ENCODE measurements at places on chromosomes 1 and 21.

GRCh38 chr21:46318464-46318845, 5.2 kb downstream of the C21orf58 start:
- no peak for DNase-seq

- no peak for DNase-seq
These were observed 352.0 kb downstream of the RRAGC start for GRCh38 chr1:38507563-38507962.

DNA sequence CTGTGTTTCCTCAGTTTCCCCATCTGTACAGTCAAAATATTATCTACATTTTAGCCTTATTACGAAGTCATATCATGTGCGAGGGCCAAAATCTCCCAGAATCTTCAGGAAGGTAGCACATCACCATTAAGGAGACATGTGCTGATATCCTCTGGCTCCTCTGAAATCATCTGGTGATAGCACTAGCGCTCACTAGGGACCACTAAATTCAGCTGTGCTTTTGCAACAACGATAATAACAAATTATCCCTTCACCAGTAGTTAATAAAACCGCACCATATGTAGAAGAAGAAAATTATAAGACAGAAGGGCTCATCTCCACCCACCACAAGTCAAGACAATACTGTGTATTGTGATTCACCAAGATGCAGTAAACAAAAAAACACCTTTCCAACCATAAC, 53.3 kb downstream of the TIAM1 start:
- DNase-seq: no peak

DNA sequence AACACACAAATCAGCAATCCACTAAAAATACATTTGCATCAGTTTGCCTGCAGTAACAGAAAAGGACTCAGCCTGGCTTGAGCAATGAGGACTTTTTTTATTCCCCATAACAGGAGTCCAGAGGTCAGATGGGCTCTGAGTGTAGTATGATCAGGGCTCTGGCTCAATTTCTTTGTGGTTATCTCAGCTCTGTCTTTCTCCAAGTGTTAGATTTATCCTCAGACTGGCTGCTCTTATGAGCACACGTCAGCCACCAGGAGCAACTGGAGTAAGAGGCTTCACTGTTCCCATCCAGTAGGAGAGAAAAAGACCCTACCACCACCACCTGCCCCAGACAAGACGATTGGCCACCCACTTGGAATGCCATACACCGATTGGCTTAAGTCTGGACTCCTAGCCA, 36.2 kb upstream of the KLHDC7A start:
- DNase-seq: no peak

DNA sequence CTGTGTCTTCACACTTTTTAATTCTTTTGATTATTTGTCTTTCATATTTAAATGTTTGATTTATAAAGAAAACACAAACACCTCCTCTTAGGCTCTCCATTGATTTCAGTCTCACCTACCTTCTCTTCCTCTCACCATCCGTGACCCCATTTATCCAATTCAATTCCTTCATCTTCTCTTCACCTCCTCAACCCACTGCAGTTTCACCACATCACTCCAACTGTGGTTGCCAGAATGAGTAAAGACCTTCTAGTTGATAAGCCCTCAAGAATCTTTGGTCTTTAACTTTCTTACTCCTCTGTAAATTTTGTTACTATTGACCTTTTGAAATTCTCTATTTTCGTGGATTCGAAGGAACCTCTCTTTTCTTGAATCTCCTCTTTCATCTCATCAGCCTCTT, 260.7 kb downstream of the CHRM3 start:
- DNase-seq: no peak

GRCh38 chr1:180571060-180571831, 12.5 kb downstream of the OVAAL start:
- peak; percentile 28 for DNase-seq

GRCh38 chr1:217153361-217153760, 430.1 kb upstream of the ESRRG start:
- peak; percentile 56 for DNase-seq

DNA sequence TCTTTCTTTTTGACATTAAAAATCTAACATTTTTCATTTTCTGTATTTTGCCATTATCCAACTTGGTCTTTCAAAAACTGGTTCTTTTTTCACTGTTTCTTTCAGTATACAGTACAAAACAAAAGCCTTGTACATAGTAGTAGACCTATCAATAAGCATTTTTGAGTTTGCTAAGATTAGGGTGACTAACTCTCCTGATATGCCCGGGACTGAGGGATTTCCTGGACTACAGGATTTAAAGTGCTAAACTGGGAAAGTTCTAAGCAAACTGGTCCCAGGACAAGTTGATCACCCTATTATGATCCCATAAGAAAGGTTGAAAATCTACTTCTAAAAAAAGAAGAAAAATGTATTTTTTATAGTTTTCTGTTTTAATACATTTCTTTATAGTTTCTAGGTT, 120.9 kb downstream of the USP25 start:
- peak; percentile 74 for DNase-seq

- no peak for DNase-seq
These were observed 11.0 kb upstream of the RGS18 start for GRCh38 chr1:192147221-192147620.

- DNase-seq: peak; percentile 65
These were observed 1.1 kb upstream of the CACYBP start for GRCh38 chr1:174998569-174999215.

- no peak for DNase-seq
These were observed 21.1 kb downstream of the UBAP2L start for GRCh38 chr1:154241703-154242351.

DNA sequence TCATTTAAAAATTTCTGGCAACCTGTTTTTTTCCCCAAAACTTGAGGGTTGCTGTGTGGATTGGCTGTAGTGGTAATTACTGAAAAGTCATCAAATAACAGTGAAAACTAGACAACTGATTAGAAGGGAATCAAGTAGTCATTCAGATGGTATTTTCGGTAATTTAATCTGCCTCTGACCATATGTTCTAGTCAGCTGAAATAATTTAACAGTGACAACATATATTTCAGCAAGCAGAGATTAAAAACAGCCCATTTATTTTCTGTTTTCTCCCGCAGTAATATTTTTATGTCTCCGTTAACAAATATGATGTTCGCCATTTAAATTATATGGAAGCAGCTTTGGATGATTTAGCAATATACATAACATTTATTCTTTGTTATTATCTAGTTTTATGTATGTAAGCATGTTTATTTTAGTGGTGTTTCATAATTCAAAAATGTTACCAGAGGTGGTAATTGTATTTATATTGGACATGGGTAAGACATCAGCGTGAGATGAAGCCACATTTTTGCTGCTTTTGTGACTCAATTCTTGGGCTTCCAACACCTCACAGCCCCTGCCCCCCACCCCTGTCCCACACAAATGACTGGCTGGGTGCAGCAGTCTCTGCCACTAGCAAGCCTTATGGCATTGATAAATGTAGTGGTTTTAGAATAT, 104.4 kb downstream of the GALNT2 start:
- DNase-seq: no peak

GRCh38 chr21:32315511-32316281, 17.0 kb downstream of the MRAP start:
- DNase-seq: no peak

GRCh38 chr1:48469616-48470480, 2.2 kb downstream of the SPATA6 start:
- DNase-seq: peak; percentile 71

DNA sequence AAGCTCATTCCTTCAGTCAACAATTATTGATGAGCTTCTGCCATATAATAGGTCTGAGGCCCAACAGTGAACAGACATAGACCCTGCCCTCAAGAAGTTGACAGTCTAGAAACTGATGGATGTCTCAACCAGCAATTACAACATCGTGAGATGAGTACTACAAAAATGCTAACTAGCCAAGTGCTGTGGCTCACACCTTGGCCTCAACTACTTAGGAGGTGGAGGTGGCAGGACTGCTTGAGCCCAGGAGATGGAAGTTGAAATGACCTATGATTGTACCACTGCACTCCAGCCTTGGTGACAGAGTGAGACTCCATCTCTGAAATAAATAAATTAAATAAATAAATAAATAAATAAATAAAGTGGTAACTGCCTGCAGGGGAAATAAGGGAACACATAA, 11.7 kb upstream of the PTP4A2 start:
- no peak for DNase-seq

Measured in renal cortical epithelial cell (primary cell).